ENCODE measurements at places on chromosomes 13 and 19.

- DNase-seq, result no peak
Observed at GRCh38 chr13:102395174-102395573, 6.7 kb downstream of the FGF14 start.

DNA sequence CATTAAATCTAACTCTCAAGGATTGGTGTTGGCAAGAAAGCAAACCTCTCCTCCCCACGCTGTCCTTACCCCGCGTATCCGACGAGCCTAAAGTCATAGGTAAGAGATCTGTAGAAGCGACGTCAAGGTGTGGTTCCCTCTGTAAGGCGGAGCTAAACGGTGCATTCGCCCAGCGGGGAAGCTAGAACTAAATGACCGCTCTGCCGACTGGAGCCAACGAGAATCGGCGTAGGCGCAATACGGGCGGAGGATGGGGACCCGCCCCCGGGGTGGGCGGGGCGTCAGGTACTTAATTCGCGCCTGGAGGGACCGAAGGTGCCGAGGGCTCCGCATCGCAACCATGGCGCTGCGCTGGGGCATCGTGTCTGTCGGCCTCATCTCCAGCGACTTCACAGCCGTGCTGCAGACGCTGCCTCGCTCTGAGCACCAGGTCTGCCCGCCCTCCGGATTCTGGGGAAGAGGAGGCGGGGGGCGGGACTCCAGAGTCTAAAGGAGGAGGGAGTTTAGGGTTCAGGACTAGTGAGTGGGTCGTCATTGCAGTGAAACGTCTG is at the start of gene DHDH:
Gene DHDH, plus strand, starts transcription at position 318 of the 551 bp plus-strand sequence. Its CDS starts 23 bp downstream, at position 341.
- no peak for DNase-seq

GRCh38 chr13:31955741-31956140 is 75.8 kb upstream of the FRY start:
- no peak for DNase-seq

- DNase-seq, result peak; percentile 21
Observed at GRCh38 chr13:35720690-35721554, 244.4 kb upstream of the MAB21L1 start.

GRCh38 chr13:106650690-106651205 is 82.8 kb upstream of the ARGLU1 start:
- no peak for DNase-seq

- no peak for DNase-seq
Observed at GRCh38 chr13:89163096-89163495, 1491.9 kb downstream of the SLITRK5 start.

- DNase-seq, result no peak
Observed at GRCh38 chr13:113102727-113103126, 2.9 kb upstream of the F7 start.

DNA sequence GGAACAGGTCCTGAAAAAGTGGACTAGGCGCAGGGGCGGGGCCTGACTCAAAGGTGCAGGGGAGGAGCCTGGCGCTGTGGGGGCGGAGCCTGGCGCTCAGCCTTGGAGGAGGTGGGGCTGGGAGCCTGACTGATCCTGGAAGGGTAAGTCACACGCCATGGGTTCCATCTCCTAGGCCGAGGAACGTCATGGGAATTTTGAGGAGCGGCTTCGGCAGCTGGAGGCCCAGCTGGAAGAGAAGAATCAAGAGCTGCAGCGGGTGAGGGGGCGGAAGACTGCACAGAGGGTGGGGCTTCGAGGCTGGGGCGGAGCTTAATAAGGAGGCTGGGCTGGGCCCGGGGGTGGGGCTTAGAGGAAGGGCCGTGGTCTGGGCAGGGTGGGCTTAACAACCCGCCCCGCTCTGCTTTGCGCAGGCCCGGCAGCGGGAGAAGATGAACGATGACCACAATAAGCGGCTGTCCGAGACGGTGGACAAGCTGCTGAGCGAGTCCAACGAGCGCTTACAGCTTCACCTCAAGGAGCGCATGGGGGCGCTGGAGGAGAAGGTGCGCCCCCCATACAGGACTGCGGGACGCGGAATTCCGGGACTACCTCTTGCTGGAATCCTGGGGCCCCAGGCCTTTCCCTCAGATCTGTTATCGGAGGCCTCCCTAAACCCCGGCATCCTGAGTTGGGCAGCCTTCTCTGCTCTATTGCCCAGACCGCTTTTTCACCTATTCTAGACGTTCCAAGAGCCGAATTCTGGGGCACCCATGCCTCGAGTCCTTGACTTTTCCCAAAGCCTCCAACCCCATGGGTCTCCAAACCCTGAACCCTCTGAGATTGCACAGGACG is 14.5 kb downstream of the PPFIA3 start:
- DNase-seq, result no peak

GRCh38 chr13:96993634-96994016 is 651 bp downstream of the OXGR1 start:
- DNase-seq, result no peak

GRCh38 chr19:27974082-27974513 is 1238.9 kb downstream of the UQCRFS1 start:
- DNase-seq, result peak; percentile 33

GRCh38 chr13:94950303-94950702 is 238.0 kb upstream of the SOX21 start:
- no peak for DNase-seq

DNA sequence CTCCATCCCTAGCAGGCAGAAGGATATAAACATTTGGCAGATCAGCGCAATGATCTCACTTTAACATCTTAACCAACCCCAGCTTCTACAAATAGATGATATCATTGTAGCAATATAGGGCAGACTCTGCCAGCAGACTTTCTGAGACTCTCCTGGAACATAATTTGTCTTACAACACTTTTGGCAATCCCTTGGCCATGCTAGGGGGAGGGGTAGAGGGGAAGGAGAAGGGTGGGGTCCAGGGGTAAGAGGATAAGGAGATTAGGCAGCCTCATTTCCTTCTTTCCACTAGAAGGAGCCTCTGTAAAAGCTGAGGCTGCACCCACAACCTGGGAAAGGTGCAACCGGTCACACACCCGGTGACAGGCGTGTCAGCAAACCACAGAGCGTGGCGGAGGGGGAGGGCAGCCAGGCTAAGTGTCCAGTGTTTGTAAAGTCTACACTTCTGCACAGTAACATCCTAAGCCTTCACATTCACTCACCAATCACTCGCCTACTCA is 8.7 kb upstream of the UBAC2 start:
- DNase-seq, result no peak

GRCh38 chr13:28744656-28745055 is 25.9 kb upstream of the SLC46A3 start:
- DNase-seq, result no peak

GRCh38 chr19:56333506-56333905 is 18.9 kb upstream of the ZSCAN5A start:
- peak; percentile 53 for DNase-seq

GRCh38 chr19:5093297-5093928 is 124.5 kb downstream of the KDM4B start:
- DNase-seq, result no peak

- no peak for DNase-seq
Observed at GRCh38 chr19:30701178-30701577, 329.0 kb downstream of the ZNF536 start.

- DNase-seq, result no peak
Observed at GRCh38 chr13:44307255-44307654, 66.4 kb upstream of the SERP2 start.

GRCh38 chr19:34984287-34984686 is 15.8 kb upstream of the GRAMD1A start:
- DNase-seq, result no peak

- DNase-seq, result no peak
Observed at GRCh38 chr13:97228850-97229521, 6.9 kb downstream of the MBNL2 start.

DNA sequence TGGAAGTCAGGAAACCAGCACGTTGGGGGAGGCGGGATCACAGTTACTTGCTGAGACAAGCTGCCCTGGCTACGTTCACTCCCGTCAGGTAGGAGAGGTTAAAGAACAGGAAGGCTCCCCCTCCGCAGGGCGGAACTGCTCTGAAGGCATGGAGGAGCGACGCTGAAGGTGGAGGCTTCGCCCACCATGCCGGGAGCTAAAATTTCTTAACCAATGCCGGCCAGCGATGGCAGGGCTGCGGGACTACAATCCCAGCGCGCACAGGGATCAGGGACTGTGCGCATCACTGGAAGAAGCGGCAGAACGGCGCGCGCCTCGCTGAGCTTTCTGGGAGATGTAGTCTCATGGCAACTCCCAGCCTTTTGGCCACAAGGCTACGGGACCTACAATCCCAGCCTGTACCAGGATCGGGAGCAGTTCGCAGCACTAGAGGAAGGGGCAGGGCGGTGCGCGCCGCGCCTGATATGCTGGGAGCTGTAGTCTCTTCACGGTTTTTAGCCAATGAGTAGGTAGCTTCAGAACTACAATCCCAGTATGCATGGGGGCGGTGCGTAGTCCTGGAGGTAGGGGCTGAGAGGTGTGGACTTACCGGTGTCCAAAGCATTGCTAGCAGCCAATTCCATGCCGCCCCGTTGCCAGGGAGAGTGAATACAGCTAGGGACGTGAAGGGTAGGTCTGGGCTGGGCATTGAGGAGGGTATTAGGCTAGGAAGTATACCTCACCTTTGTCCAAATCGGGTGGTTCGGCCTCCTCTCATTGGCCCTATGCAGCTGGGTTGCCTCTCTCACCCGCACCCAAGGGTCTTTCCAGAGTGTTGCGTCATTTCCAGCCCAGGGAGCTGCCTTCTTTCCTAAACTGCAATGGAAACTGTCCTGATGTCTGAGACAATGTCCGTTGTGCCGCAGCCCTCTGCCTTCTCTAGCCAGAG is 12.8 kb upstream of the ZNF682 start:
- peak; percentile 83 for DNase-seq

GRCh38 chr13:40488869-40489391 is 177.5 kb downstream of the FOXO1 start:
- no peak for DNase-seq

DNA sequence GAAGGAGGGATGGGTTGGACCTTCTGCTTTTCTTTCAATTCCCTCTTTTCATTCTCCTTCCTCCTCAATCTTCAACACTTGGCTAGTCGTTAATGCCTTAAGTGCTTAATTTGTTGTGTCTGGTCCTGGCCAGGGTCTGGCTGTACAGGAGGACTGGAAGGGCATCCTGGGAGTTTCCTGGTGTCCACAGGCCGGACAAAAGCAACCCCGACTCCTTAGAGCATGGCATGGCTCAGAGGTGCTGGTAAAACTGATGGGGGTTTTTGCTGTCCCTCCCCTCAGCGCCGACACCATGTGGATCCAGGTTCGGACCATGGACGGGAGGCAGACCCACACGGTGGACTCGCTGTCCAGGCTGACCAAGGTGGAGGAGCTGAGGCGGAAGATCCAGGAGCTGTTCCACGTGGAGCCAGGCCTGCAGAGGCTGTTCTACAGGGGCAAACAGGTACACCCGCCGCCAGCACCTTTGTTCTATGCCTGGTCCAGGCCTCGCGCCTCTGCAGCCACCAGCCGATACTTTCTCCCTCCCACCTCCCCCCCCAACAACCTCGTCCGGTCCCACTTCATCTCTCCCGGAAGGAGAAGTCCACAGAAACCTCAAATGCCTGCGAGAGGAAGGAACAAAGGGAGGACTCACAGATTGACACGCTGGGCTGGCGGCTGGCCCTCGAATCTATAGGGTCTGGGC is 1.4 kb downstream of the UHRF1 start:
- DNase-seq, result peak; percentile 62

DNA sequence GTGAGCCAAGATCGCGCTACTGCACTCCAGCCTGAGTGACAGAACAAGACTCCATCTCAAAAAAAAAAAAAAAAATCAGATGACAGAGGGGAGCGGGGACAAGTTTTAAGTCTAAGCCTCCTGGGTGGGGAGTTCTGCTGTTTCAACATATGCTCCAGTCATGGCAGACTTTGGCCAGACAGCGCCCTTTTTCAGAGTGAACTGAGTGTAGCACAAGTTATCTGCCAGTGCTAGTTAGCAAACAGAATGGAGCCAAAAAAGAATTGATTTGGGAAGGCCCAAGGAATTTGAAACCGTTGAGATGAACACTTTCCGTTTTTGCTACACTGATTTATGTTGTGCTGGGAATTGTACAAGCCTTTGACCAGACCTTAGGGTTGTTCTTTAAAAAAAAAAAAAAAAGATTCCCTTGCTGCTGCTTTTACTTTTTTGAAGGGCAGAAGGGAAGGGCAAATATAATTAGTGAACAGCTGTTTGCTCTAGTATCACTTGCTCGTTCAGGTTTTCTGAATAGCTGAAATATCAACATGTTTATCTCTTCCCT is 5.7 kb downstream of the ACTN4 start:
- no peak for DNase-seq

- no peak for DNase-seq
Observed at GRCh38 chr19:29806098-29806866, 5.5 kb upstream of the CCNE1 start.

DNA sequence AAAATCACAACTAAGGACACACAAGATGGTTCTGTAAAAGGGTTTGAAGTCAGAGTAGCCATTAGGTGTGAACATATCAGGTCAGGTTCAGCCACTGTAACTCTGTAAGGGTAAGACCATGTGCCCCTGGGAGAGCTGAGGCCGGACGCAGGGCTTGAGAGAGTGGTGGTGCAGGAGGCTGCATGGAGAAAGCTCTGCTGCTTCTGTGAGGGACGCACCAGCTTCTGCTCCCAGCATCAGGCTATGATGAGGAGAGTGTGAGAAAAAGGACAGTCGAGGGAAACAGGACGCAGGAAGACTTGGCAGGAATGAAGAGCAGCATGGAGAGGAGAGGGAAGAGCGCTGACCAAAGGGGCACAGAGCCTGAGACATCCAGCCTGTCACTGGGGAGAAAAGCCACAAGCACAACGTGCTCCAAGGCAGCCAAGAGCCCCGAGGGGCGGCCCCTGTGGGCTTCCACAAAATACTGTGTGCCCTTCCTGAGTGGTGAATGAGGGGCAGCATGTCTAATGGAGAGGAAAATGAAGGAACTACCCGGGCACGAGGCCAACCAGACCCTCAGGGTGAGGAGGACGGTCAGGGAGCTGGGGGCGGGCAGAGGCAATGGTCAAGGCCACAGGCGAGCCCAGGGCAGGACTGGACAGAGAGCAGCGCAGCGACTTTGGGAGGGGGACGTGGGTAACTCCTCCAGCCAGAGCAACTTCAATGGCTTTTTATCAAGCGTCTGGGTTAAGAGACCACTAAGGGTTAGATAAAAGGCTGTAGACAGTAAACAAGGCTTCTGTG is 107.7 kb downstream of the COL4A1 start:
- DNase-seq, result no peak

DNA sequence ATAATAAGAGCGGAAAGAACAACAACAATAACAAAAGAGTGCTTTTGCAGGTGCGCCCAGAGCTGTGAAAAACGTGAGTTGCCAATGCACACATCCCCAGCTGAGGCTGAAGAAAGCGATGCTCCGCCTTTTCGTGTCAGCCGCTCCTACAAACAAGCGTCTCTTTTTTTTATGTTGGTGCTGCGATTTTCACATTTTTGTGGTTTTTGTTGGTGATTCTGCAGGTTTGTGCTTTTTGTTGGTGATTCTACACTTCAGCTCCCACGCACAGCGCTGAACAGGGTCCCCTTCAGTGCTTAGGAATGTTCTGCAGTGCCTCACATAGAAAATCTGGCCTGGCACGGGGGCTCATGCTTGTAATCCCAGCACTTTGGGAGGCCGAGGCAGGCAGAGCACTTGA is 7.3 kb upstream of the SBK3 start:
- no peak for DNase-seq

- no peak for DNase-seq
Observed at GRCh38 chr13:32150794-32151193, 119.2 kb downstream of the FRY start.
